ENCODE measurements at places on chromosomes 13 and 19. TPM values are rescaled to one million over a fixed set of nuclear protein-coding genes. Genes with fewer than 3 reads are reported as not detected.
A peak's percentile ranks its signal among the peaks of the same experiment; 100 is the strongest.

- DNase-seq: no peak
Observed at GRCh38 chr13:95381212-95381527, 79.9 kb upstream of the ABCC4 start.

GRCh38 chr19:54299126-54299498 lies 13.9 kb downstream of the LILRA5 start:
- DNase-seq: no peak

DNA sequence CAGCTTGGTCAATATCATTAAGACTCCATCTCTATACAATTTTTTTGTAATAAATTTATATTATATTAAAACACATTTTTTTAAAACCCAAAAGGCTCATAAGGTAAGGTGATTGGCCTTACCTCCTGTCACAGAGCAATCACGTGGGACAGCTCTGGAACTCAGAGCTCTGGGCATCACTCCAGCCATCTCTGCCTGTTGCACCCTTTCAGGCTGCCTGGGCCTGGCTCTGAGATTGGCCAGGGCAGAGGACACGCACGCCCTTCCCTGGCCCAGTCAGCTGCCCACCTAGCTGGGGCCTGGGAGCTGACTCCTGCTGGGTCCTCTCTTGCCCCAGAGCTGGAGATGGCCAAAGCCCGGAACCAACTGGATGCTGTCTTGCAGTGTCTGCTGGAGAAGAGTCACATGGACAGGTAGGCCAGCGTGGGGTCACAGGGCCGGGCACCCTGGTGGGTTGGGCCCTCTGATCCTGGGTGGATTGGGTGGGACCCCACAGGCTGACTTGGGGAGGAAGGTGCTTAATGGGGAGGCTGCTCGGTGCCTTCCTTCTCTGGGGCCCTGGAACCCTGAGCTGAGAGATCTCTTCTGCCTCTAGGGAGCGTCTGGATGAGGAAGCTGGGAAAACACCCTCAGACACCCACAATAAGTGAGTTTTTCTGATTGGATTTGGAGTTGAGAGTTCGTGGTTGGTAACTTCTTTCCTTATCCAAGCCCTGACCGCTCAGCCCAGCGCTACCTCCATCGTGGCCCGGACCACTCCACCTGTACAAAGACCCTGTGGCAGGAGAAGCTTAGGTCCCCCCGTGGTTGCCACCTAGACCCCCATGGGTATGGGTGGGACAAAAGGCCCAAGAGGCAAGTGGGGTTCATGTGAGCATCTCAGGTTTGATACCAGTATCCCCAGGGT lies 3.7 kb downstream of the LIN37 start:
- no peak for DNase-seq

DNA sequence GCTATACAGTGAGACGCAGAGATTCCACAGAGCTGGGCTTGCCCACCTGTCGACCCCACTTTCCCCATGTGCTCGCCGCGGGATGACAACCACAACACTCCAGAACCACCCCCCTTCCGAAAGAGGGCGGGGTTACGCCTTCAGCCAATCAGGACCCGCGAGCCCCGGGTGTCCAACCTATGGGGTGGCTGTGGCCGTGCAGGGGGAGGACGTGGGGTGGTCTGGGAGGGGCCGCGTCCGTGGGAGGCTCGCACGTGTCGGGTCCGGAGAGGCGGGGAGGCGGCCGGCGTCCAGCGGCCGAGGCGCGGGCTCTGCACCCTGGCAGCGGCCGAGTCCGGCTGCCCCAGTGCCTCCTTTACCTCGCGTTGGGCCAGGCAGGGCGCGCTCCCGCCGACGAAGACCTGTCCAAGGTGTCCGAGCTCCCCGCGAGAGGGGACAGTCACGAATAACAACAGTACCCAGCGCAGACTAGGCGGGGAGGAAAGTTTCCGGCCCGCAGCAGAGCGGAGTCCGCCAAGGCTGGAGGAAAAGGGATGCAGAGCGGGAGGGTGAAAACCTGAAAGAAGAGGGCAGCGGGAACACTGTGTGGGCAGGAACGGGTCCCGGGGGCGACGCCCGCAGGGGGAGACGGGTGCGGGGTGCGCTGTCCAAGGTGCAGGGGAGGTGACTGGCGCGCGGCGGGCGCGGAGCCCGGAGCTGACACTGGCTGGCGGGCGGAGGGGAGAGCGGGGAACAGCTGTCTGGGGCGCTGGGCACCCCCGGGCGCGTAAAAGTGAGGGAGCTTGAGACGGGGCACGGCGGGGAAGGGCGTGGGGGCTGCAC lies 911 bp downstream of the ENOX1 start:
- peak; percentile 88 for DNase-seq

DNA sequence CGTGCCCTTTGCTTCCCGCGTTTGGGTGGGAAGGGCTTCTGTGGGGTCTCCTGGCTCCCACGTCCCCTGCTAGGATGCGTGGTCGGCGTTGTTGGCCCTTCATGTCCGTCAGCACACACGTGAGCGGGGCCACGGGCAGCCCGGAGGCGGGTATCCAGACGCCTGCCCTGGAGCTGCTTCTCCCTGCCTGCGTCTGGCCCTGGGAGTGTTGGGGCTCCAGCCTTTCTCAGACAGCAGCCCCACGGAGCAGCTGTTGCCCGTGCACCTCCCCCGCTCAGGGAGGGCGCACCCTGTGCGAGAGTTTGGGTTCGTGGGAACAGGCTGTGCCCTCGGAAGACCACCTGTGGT lies 14.5 kb downstream of the DAZAP1 start:
- DNase-seq: no peak

DNA sequence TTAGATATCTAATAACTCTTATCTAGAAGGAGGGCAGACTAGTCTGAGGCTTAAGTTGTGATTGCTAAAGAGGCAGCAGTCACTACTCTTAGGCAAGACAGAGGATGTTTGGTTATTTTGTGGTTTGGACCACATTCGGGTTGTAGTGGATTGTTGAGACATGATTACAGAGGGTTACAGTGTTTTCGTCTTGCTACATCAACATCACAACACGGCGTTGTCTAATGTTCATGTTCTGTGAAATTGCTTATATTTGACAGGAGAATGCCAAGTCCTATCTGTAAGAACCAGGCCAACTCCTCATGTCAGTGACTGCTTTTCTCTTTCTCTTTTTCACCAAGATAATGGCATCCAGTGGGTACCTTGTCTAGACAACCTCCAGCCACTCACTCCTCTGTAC lies 16.8 kb upstream of the TM9SF2 start:
- DNase-seq: no peak

- peak; percentile 64 for DNase-seq
Observed at GRCh38 chr19:48480558-48481500, 11.7 kb downstream of the CYTH2 start.

DNA sequence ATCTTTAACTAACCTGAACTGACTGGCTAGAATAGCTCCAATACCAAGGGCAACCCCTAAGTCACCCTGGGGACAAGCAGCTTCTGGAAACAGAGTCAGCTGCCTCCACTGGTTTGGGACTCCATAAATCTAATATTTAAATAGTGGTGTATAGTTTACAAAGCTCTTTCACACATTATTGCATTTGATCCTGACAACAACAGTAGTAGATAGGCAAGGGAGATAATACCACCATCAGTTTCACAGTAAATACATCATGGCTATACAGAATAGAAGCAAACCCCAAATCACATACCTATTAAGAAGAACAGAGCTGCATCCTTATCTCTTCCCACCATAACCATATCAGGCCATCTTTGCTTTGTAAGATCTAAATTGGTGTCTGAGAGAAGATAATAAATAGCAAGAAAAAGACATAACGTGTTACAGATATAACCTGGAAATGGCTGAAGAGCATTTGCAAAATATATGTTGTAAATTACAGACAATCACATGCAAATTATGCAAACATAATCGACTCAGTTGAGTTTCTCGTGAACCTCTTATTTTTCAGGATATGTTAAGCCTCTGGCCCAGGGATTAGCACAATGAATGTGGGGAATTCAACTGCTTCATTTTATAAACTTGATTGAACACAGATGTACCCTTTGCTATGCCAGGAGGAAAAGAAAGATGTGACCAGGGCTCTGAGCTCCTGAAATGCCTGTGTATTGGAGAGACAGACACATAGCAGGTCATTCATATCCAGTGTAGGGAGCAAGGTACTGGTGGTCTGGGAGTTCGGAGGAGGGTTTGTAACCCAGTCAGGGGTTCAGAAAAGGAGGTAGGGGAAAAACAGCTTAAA lies 142.5 kb downstream of the SLC7A1 start:
- DNase-seq: no peak

DNA sequence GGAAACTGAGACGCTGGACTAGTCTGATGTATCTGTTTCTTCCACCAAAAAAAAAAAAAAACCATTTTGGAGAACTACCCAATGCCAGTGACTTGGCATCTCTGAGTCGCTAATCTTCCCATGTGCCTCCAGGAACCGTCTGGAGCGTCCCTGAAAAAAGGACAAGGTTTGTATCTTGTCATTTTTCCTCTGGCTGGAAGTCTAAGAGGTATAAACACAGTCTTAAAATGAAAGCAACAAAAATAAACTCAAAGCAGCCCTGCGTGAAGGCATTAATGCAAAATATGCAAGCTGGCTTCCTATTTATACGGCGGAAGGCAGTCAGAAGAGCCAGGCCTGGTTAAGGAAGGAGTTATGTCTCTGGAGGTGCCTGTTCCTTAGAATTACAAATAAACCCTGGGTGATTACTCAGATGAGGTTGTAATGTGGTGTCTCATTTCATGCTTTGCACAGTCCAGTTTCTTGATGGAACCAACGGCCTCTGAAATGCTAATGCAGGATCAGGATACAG lies 20.3 kb downstream of the ACTN4 start:
- no peak for DNase-seq

DNA sequence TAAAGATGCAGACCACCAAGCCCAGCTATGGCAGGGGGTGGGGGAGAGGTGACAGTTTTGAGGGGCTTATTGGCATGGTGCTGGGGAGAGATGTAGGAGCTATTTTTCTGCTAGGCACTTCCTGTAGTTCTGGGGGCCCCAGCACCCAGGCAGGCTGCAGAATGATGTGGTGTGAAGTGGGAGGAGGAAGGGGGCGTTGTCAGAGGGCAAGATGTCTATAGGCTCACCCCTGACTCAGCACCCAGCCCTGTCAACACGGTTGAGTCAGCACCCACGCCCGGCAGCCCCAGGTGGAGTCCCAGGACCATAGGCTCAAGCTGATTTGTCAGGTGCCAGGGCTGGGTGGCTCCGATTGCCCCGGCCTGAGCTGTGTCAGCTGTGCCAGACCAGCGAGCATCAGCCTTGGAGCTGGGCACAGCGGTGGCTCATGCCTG lies 5.8 kb downstream of the KLF2 start:
- DNase-seq: peak; percentile 66

- DNase-seq: no peak
Observed at GRCh38 chr13:108606424-108606823, 23.0 kb upstream of the MYO16 start.

DNA sequence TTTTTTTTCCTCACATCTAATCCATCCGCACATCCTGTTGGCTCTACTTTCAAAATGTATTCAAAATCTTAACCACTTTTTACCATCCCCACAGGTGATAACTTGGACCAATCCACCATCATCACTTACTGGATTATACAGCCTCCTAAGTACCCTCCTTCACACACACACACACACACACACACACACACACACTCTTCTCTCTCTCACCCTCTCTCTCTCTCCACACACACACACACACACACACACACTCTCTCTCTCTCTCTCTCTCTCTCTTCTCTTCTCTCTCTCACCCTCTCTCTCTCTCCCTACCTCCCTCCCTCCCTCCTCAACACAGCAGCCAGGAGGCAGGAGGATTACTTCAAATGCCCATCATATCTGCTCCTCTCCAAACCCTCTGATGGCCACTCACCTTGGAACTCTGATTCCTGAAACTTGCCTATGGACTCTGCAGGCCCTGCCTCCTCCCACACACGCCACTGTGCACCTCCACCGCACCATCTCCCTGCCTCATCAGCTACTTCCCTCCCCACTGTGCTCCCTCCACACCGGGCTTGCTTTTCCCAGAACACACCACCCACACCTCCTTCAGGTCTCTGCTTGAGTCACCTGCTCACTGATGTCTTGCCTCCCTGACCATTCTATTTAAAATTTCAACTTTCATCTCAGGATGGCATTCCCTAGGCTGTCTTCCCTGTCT lies 39.7 kb downstream of the RCBTB2 start:
- no peak for DNase-seq

- no peak for DNase-seq
Observed at GRCh38 chr19:35307931-35308330, 16.0 kb downstream of the MAG start.

DNA sequence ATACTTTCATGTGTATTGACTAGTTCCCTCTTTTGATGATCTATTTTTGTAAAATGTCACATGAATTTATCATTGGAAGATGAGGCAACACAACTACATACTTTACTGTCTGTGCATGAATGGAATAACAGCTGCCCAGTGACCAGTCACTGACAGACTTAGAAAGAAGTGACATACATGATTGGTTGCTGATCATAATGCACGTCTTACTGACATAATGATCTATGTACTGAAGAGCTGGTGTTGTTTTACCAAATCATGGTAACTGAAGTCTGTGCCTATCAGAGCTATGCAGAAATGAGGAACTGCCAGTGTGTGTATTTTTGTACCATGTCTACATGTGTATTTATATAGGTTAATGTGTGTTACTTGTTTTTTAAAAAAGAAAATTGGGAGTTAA lies 26.5 kb downstream of the GPR18 start:
- no peak for DNase-seq

- DNase-seq: no peak
Observed at GRCh38 chr19:29596080-29596727, 9.9 kb upstream of the POP4 start.

- DNase-seq: no peak
Observed at GRCh38 chr19:2260341-2260805, 4.2 kb upstream of the JSRP1 start.

- DNase-seq: no peak
Observed at GRCh38 chr19:15730538-15730937, 2.7 kb downstream of the OR10H2 start.

LILRB1 gene
- 4.3 TPM for total RNA-seq

ZNF729 gene
- not detected for total RNA-seq

TEKTIP1 gene
- total RNA-seq: 0.87 TPM

KLK2 gene
- not detected for total RNA-seq

NLRP7 gene
- total RNA-seq: not detected

ACP7 gene
- total RNA-seq: not detected

ANGPTL8 gene
- not detected for total RNA-seq

PRR36 gene
- total RNA-seq: not detected

All from heart right ventricle (tissue), 16 donors.